SHP77 treated with DMSO at 0.1 percent for 48 hours (cell line): ENCODE measurements at places on chromosomes 5 and 9.

DNA sequence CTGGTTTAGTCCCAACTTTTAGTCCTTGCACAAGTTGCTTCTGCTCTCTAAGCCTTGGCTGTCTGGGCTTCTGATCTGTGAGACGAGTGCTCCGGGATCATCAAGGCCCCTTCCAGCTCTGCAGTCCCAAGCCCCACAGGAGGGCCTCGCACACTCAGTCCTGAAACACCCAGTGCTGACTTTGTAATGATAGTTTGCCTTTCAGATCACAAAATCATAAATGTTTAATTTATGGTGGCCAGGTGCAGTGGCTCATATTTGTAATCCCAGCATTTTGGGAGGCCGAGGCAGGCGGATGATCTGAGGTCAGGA is 95.9 kb upstream of the SLC25A48 start:
- DNase-seq, result no peak

DNA sequence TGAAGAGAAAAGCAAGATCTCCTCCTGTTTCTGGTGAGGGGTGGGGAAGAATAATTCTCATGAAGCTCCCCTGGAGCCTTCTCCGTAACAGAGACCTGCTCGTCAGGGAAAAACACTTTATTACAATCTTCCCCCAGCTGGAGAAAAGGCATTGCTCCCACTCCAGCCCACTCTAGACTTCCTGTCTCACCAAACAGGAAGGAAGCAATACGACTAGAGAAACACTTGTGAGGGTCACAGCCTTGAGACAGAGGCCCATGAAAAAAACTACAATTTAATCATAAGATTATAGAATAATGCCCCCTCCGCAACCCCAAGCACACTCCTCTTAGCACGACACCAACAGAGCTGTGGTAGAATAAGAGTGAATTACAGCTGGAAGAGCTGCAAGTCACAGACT is 197.2 kb upstream of the S1PR3 start:
- no peak for DNase-seq

GRCh38 chr5:168451565-168451964 is 34.7 kb upstream of the RARS1 start:
- no peak for DNase-seq

- DNase-seq, result no peak
These were observed 36.7 kb upstream of the GABBR2 start for GRCh38 chr9:98745470-98745869.

- DNase-seq, result no peak
These were observed 379.1 kb downstream of the ENC1 start for GRCh38 chr5:74261421-74261820.

- no peak for DNase-seq
These were observed 12.0 kb upstream of the PCSK5 start for GRCh38 chr9:75878488-75878860.

- DNase-seq, result no peak
These were observed 87.4 kb upstream of the CDH10 start for GRCh38 chr5:24732184-24732583.

DNA sequence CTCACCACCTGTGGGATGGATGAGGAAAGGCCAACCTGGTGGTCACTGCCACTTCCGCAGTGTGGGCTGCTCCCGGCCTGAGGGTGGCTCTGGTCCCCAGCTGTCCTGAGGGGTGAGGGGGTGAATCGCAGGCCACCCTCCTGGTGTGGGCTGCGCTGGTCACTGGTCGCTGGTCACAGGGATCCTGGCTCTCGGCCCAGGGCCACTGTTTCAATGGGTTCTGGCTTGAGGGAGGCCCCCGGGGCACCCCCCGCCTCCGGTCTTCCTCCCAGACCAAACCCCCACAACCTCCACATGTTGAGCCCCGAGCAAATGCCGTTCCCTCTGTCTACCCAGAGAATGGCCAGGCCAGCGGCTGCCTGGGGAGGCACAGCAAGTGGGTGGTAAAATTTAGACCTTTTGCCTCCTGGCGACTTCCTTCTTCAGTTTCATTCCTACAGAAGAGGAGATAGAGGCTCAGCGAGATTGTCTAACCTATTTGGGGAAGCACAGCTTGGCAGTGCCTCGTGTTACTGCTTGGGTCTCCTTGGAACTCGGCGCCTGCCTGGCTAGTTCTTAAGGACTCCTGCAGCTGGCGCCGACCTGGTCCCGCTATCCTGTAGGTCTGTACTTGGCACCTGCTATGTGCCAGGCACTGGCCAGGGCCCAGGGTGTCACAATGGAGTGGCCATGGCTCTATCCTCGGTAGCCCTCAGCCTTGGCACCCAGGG is 48.2 kb downstream of the RXRA start:
- DNase-seq, result no peak

GRCh38 chr5:140253985-140254384 is 48.9 kb downstream of the PFDN1 start:
- no peak for DNase-seq

- DNase-seq, result no peak
These were observed 13.5 kb downstream of the GFPT2 start for GRCh38 chr5:180339583-180340183.

- DNase-seq, result no peak
These were observed 29.4 kb downstream of the SLC1A3 start for GRCh38 chr5:36635721-36636390.

- no peak for DNase-seq
These were observed 41.0 kb upstream of the TMEM215 start for GRCh38 chr9:32742296-32742695.

DNA sequence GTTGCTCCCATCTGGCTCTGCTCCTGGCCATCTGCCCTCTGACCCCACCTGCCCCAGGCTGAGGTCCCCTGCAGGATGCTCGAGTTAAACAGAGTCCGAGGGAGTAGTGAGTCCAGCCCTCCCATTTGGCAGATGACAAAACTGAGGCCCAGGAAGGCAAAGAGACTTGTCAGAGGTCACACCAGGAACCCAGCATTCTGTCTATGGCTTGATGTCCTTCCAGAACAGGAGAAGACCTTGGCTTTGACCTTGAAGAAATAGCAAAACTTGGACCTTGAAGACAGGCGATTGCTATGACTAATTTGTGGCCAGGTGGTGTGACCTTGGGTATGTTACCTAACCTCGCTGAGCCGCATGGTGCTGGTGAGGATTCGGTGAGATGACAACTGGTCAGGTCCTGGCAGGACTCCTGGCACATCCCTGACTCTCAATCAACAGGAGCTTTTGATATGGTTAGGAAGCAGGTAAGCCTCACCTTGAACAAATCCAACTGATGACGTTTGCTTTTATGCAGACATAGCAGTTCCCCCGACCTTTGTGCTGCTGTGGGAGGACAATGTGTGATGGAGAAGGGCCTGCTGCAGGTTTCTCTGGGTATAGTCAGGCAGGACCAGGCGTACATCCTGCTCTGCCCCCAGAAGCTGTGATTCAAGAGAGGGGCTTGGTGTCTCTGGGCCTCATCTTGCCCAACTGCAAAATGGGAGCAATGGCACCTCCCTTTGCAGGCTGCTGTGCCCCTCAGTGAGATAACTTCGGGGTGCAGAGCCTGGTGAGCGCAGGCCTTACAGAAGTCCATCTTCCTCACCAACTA is 198.7 kb downstream of the C9orf50 start:
- no peak for DNase-seq

DNA sequence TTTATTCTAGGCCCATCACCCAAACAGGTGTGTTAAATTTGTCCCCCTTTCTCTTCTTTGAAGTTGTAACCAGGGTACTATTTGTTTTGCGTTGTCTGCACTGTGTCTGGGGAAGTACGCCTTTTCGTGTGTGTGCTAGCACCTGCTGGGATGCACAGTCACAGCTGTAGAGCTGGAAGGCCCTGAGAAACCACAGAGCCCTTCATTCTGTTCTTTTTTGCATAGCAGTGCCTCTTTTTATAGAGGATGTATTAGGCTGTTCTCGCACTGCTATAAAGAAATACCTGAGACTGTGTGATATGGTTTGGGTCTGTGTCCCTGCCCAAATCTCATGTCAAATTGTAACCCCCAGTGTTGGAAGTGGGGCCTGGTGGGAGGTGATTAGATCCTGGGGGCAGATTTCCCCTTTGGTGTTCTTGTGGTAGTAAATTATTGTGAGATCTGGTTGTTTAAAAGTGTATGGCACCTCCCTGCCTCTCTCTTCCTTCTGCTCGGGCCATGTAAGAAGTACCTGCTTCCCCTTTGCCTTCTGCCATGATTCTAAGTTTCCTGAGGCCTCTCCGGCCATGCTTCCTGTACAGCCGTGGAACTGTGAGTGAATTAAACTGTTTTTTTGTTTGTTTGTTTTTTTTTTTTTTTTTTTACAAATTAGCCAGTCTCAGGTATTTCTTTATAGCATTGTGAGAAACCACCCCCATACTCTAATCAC is 14.0 kb downstream of the SEC61B start:
- no peak for DNase-seq
